Hypothalamus (tissue), 51 donors: ENCODE measurements at places on chromosomes 16 and 17.
A peak's percentile ranks its signal among the peaks of the same experiment; 100 is the strongest.

DNA sequence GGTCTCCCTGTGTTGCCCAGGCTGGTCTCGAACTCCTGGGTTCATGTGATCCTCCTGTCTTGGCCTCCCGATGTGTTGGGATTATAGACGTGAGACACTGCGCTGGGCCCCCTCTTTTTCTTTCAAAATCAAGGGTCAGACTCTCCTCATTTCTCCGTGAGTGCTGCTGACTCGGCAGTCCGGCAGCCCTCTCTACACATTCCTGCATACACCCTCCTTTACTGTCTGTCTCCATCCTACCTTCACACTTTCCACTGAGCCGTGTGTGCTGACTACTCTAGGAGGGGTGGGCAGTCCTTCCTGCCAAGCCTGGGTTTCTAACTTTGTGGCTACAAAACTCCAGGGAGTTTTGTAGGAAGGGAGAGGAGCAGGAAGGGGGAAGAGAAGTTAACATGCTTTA is 195.2 kb downstream of the PARN start:
- DNase-seq: no peak

GRCh38 chr16:69270395-69270794 is 40.8 kb upstream of the VPS4A start:
- no peak for DNase-seq

DNA sequence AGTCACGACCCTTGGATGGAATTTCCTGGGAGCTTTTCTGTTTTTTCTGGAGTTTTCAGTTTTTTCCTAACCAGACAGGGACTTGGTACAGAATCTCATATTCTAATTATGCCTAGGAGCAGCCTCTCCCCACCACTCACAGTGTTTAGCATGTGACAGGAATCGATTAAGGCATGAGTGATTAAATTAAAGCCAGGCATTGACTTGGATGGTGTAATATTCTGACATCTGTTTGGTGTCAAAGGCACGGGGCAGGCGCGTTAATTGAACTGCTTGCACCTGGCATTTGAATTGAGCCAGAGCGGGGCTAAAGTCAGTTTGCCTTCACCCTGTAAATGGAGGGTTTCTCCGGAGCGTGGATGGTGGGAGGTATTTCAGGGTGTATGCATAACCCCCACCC is 11.9 kb downstream of the MAPT start:
- DNase-seq: no peak

DNA sequence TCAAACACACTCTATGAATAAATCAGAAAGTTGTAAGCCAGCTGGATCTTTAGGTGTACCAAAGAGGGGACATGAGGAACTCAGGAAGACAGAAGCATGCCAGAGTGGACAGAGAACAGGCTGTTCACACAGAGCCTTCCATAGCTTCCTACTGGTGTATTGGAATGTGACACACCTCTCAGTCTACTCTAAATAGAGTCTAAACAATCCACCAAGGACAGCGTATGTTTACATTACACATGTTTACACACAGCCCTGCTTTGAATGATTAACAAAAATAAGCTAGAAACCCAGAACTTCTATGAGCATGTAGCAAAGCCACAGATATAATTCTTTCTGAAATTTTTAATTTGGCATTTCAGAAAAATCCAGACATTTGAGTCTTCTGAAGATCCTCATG is 1279.0 kb upstream of the CDH8 start:
- DNase-seq: no peak

- no peak for DNase-seq
Observed at GRCh38 chr17:83151442-83152226, 72.2 kb downstream of the METRNL start.

GRCh38 chr17:77593081-77593480 is 365.4 kb upstream of the TNRC6C start:
- DNase-seq: no peak

DNA sequence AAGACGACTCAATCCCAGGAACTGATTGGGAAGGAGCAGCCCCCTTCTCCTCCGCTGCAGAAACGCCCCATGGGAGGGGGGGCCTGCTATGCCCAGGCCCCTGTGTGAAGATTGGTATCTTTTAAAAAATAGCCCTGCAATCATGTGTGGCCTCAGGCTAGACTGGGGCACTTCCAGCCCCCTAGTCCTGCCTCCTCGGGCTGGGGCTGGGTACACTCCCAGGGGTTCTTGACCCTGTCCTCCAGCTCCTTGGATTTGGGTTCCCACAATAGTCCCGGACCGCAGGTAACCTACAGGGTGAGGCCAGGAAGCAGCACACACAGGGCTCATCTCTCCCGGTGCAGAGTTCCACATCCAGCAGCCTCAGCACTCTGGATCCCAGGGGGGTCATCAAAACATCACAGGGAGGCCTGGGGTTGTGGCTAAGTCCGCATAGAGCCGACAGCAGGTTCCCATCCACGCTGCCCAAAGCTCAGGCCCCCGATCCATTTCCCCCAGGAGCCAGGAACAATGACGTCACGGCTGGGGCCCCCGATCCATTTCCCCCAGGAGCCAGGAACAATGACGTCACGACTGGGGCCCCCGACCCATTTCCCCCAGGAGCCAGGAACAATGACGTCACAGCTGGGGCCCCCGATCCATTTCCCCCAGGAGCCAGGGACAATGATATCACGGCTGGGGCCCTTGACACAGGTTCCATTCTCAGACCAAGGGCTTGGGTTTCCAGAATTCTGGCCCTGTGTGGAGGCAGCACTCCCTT is 202.4 kb downstream of the IRF8 start:
- no peak for DNase-seq

DNA sequence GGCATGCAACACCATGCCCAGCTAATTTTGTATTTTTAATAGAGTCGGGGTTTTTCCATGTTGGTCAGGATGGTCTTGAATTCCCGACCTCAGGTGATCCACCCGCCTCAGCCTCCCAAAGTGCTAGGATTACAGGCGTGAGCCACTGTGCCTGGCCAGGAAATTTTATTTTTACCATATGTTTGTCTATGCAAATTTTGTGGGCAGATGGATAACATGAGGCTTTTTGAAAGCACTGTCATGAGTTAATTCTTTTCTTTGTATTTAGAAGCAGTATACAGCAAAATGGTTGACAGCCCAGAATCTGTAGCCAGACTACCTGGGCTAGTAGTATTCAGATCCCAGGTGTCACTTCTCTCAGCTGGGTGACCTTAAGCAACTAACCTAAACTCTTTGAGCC is 8.5 kb upstream of the KPNB1 start:
- DNase-seq: no peak

- DNase-seq: peak; percentile 17
Observed at GRCh38 chr17:11144358-11145233, 96.4 kb upstream of the SHISA6 start.

- DNase-seq: no peak
Observed at GRCh38 chr17:17944743-17945142, 27.5 kb downstream of the TOM1L2 start.

DNA sequence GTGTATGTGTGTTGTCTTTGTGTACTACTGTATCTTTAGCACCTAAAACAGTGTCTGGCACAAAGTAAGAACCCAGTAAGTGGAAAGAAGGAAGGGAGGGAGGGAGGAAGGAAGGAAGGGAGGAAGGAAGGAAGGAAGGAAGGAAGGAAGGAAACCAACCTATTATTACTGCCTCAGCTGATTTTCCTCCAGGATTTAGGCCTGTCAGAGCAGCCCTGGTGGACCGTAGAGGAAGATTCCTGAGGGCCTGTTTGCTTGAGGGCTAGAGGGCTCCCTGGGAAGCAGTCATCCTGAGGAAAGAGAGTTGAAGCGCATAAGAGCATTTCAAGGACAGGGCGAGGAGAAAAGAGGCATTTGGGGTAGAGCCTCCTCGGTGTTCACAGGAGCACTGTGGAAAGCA is 61.5 kb downstream of the WSB1 start:
- DNase-seq: no peak

GRCh38 chr16:66143415-66143814 is 223.1 kb upstream of the CDH5 start:
- no peak for DNase-seq

- DNase-seq: no peak
Observed at GRCh38 chr17:54867634-54868033, 33.0 kb upstream of the TOM1L1 start.

- no peak for DNase-seq
Observed at GRCh38 chr16:4338712-4339299, 12.3 kb downstream of the PAM16 start.

- no peak for DNase-seq
Observed at GRCh38 chr16:87063543-87063942, 253.6 kb downstream of the C16orf95 start.

- DNase-seq: no peak
Observed at GRCh38 chr17:79027925-79028491, 4.0 kb downstream of the C1QTNF1 start.

GRCh38 chr16:77788181-77789084 is at the start of gene VAT1L:
Gene VAT1L (plus strand): TSS chr16:77788564. CDS start chr16:77788683, 119 bp downstream.
- peak; percentile 35 for DNase-seq

- DNase-seq: no peak
Observed at GRCh38 chr16:77711775-77712174, 10.5 kb upstream of the NUDT7 start.

GRCh38 chr16:29806099-29806579 is at the start of gene MAZ:
Gene MAZ (plus strand): TSS chr16:29806529. CDS start chr16:29806702, 173 bp downstream.
- no peak for DNase-seq

- peak; percentile 86 for DNase-seq
Observed at GRCh38 chr17:78716814-78717393, 65.2 kb downstream of the CYTH1 start.

DNA sequence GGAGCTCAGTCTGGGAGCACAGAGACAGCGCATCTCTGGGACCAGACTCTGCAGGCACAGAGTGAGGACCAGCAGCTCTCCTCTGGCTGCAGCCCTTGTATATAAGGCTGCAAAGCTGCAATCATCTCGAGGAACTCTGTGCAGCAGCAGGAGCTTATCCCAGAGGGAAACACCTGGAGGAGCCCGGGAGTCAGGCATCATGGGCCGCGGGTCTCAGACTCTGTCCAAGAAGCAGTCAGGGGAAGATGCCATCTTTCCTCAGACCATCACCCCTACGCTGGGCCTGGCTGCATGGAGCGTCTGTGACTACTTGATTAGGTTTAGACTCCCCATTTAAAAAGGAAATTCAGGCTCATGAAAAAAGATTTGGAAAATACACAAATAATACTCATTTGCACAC is 122.0 kb downstream of the IRF8 start:
- DNase-seq: no peak

DNA sequence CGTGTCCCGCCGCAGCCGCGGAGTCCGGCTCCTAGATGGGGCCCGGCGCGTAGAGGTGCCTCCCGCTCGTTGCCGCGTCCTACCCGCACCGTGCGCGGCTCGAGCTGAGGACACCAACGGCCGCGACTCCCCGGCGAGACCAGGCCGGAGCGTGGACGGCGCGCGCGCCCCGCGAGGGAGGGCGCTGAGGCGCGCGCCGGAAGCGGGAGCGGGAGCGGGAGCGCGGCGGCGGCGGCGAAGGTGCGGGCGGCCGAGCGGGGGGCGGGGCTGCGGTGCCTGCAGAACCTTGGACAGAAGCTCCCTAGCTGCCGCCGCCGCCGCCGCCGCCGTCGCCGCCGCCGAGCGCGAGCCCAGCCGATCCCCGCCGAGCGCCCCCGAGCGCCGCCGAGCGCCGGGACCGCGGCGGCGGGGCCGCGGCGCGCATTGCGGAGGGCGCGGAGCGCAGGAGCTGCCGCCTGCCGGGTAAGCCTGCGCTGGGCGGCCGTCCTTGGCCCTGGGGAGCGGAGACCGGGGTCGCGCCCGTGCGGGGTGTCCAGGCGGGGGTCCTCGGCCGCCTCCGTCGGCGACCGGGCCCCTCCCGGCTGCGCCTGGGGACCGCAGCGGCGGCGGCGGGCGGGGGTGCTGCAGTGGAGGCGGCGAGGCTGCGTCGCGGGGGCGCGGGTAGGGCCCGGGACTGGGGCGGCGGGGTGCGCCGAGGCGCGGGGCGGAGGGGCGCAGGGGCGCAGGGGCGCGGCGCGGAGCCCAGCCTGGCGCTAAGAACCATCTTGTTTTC is at the start of gene CDK5R1:
Gene CDK5R1 (plus strand): TSS at position 293 of the 772 bp plus-strand sequence. CDS start 628 bp downstream, outside the sequence.
- DNase-seq: peak; percentile 49

DNA sequence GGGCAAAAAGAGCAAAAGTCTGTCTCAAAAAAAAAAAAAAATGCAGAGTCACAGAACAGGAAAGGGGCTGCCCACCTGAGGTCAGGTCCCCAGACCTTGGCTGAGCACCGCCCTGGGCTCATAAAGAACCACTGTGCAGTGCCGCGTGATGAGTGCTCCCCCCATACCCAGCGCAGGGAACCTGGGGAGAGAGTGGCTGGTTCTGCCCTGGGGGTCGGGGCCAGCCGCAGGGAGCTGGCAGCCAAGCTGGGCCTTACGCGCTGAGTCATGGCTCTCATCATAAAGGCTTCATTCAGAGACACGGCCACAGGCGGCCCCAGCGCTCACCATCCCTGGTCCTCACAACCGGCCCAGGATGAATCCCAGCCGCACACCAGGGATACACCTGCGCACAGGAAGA is 80.7 kb downstream of the RAB11FIP4 start:
- peak; percentile 40 for DNase-seq

DNA sequence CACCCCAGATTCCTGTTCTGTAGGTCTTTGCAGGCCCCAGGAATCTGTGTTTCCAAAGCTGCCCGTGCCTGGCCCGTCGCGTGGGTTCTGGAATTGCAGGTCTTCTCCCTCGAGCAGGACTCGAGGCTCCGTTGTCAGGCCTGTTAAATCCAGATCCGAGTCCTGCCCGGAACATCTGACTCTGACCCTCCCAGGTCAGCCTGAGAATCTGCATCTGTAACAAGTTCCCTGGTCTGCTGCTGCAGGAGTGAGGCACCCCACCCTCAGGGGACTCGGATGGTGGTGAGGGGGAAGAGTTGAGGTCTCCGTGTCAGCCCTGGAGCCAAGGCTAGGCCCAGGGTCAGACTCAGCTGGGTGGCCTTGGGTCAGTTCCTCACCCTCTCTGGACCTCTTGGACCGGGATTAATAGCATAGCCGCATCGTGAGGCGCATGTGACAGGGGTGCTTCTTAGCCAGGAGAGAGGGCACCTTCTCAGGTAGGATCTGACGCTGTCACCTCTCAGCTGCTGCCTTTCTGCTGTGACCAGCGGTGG is 8.8 kb downstream of the SPIRE2 start:
- DNase-seq: no peak

GRCh38 chr17:6097005-6097279 is 26.8 kb downstream of the WSCD1 start:
- no peak for DNase-seq

DNA sequence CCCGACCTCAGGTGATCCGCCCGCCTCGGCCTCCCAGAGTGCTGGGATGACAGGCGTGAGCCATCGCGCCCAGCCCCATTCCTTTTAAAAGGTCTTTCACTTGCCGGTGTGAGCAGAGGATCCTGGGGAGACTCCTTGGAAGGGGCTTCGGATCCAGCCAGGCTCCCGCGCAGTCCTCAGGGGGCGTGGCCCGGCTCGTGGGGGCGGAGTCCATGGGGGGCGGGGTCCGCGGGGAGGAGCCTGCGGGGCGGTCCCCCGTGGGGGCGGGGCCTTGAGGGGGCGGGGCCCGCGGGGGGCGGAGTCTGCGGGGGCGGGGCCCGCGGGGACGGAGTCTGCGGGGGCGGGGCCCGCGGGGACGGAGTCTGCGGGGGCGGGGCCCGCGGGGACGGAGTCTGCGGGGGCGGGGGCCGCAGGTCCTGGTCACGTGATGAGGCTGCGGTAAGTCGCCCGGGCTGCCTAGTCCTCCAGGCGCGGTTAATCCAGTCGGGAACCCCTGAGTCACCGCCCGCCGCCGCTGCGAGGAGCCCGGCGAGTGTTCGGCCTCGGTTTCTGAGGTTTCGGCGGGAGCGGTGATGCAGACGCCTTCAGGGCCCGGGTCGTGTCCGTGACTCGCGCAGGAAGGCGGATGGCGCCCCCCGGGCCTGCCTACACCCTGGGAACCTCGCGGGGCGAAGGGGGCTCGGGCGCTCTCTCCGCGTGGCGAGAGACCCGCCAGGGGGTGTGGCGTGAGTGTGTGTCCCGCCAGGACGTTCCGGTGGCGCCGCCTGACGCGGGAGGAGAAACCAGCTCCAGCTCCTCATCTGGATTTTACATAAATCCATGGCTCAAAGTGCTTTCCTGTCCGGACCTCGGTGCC is 23.6 kb upstream of the ABR start:
- DNase-seq: no peak
